DMS53 (cell line): ENCODE measurements at places on chromosomes 12 and 14.

GRCh38 chr14:75126679-75127473 is at the start of gene NEK9:
Gene NEK9, minus strand, starts transcription at chr14:75127048. Its CDS starts 127 bp downstream, at chr14:75126921.
- DNase-seq: peak; percentile 91

DNA sequence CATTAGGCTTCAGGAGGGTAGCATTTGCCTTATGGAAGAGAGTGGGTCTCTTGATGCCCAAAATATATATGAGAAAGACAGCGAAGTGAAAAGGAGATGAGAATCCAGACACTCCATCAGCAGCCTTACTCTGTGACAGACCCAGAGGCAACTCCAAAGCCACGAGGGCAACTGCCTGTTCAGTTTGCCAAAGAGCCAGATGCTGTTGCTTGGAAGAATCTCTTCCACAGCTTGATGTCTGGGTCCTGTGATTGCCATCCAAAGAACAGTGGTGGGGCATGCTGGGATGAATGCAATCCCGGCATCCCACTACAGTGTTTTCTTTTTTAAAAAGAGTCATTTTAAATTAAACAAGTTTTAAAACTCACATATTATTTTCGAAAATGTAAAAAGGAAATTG is 10.9 kb upstream of the OTX2 start:
- DNase-seq: no peak

DNA sequence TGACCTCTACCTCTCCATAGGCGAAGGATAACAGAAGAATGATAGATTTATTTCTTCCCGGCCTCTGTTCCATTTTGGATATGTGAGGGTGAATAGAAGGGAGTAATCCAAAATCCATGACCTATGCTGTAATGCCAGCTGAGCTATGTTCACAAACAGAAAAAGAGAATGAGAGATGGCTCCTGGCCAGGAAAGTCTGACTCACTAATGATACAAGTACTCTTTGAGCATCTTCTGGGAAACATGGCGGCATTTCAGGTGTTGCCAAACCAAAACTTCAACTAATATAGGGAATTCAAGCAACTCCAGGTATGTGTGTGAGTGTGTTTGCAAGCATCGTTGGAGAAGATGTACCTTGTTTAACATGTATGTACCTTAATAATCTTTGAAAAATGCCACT is 55.1 kb downstream of the MED13L start:
- DNase-seq: peak; percentile 90

GRCh38 chr14:36901861-36902260 is 240.2 kb downstream of the PAX9 start:
- DNase-seq: no peak

GRCh38 chr14:32230181-32230580 is 27.1 kb upstream of the RNU6-8 start:
- no peak for DNase-seq

GRCh38 chr12:98669751-98670150 is 24.7 kb downstream of the APAF1 start:
- DNase-seq: no peak

DNA sequence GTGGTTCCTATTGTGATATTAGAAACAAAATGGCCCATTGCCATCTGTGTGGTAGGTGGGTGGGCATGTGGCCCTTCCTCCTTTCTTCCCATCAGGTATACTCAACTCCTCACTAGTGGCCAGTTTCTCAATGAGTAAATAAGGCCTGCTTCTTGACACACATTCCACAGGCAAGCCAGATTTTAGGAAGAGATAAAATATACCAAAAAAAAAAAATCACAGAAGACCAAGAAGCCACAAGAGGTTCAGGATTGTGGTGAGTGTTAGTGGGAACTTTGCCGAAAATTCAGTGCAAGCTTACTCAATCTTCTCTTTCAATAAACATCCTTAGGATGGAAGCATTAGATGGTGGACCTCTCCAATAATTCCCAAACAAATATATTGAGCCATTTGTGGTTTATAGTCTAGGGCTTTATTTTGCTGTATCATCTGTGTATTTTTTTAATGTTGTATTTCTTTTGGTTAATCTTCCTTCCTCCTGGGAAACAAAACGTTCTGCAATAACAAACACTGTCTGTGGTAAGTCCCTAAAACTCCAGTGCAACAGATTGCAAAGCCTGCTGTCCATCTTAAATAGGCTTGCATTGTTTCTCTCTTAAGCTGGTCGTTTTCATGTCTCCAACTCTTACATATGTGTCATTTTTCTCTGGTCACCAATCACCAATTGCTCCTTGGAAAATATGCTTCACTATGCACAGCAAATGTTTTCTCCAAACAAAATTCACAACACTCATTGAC is 289.9 kb upstream of the KITLG start:
- DNase-seq: no peak

GRCh38 chr14:84074626-84075025 is 1455.3 kb upstream of the FLRT2 start:
- DNase-seq: no peak

GRCh38 chr14:92041203-92041602 is 1.3 kb upstream of the TRIP11 start:
- no peak for DNase-seq

DNA sequence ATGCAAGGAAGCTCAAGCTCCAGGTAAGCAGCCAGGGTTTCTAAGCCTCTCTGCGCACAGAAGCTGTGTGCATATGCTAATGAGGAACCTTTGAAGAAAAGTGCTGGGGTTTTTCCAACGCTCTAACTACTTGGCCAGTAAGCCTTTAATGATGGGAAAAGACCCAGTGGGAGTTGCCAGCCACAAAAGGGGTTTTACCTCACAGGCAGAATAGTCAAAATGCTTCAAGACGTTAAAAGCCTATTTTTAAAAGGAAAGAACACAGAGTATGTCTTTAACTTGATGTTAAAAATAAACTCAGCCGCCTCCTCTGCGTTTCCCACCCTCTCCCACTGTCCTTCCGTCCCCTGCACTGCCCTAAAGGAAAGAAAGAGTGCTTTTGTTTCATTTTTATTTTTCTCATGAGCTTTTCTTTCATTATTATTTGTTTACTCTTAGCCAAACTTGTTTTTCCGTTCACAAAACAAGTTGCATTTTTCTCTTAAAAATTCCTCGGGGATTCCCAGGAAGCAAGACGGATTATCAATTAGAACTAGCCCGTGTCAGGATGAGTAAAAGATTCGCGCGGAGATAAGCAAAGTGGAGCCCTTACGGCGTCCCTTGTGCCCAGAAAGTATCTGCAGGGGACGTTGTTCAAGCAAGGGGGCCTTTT is 209.8 kb upstream of the NUDT4 start:
- DNase-seq: peak; percentile 74

- no peak for DNase-seq
These were observed 8.5 kb downstream of the SLC2A3 start for GRCh38 chr12:7927470-7927869.

- peak; percentile 32 for DNase-seq
These were observed 11.1 kb upstream of the KRT1 start for GRCh38 chr12:52691076-52691840.

- peak; percentile 88 for DNase-seq
These were observed 1.1 kb upstream of the SOAT2 start for GRCh38 chr12:53101931-53102781.

GRCh38 chr12:126792411-126792810 is 1474.6 kb upstream of the TMEM132C start:
- no peak for DNase-seq

- no peak for DNase-seq
These were observed 26.4 kb downstream of the ACTN1 start for GRCh38 chr14:68952531-68953195.

GRCh38 chr12:121712190-121712460 is 427 bp upstream of the TMEM120B start:
- peak; percentile 84 for DNase-seq

DNA sequence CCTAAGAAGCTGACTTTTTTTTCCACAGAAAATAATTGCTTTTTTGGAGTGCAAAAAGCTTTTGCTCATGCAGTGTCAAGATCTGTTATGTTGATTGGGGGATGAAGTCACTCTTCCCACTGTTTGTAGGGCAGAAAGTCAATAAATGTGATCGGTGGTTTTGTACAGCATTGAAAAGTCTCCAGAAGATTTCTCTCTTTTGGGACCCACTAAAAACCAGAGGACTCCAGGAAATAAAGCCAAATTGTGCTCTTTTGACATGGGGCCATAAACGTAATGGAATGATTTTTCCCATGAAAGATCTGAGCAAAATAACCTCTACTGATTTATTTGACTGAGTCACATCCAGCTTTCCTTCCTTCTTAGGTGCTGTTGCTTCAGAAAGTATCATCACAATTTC is 122.5 kb downstream of the SNAPC1 start:
- DNase-seq: no peak

DNA sequence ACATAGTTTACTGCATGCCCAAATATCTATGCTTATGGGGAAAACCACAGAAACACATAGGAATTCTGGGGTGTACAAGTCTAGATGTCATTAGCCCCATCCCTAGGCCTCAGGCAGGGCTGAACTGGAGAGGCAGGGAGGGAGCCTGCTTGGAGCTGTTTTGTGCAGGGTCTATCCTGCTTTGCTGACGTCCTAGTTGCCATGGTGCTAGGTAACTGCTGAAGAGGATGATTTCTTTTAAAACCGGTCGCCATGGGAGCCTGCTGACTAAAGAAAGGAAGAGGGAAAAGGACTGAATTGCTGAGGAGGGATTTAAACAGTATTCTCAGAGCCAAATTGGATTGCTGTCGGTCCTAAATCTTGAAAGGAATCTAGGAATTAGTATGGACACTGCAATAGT is 10.7 kb downstream of the GPR19 start:
- peak; percentile 53 for DNase-seq

- peak; percentile 19 for DNase-seq
These were observed 12.9 kb downstream of the DYRK2 start for GRCh38 chr12:67661311-67662021.

GRCh38 chr12:104079024-104079423 is 14.7 kb downstream of the HCFC2 start:
- DNase-seq: no peak

- no peak for DNase-seq
These were observed 1.6 kb downstream of the TRAFD1 start for GRCh38 chr12:112126911-112127310.

GRCh38 chr12:58916921-58917511 is 3.3 kb downstream of the LRIG3 start:
- DNase-seq: peak; percentile 39

- no peak for DNase-seq
These were observed 2.9 kb downstream of the GPATCH2L start for GRCh38 chr14:76154539-76155126.

DNA sequence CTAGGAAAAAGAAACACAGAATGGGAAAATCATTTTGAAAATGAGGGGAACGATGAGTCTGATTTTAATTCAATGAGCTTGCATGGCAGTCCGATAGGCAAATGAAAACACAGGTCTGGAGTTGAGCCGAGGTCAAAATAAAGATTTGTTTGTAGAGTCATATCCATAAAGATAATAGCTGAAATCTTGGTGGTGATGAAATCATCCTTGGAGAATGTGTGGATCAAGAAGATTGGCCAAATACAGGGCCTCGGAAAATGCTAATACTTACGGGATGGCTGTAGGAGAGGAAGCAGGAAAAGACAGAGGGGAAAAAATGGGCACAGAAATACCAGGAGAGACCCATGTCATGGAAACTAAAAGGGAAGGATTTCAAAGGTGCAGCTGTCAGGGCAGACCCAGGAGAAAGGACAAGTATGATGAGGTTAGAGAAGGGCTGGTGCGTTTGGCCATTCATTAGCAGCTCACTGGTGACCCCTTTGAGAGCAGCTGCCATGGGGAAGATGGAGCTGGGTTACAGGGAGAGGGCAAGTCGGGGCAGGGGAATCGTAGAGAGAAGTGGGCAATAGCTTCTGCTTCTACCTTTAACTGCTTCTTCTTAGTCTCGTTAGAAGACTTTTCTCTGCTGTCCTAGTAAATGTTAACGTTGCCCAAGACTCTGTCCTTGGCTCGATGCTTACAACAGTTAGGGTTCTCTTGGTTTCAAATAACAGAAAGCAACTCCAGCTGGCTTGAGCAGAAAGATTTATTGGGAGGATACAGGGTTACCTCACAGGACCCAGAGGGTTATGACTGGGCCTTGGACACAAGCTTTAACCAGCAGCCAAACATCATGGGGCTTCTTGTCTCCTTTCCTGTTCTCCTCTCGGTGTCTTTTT is 161.8 kb downstream of the EFCAB11 start:
- no peak for DNase-seq

DNA sequence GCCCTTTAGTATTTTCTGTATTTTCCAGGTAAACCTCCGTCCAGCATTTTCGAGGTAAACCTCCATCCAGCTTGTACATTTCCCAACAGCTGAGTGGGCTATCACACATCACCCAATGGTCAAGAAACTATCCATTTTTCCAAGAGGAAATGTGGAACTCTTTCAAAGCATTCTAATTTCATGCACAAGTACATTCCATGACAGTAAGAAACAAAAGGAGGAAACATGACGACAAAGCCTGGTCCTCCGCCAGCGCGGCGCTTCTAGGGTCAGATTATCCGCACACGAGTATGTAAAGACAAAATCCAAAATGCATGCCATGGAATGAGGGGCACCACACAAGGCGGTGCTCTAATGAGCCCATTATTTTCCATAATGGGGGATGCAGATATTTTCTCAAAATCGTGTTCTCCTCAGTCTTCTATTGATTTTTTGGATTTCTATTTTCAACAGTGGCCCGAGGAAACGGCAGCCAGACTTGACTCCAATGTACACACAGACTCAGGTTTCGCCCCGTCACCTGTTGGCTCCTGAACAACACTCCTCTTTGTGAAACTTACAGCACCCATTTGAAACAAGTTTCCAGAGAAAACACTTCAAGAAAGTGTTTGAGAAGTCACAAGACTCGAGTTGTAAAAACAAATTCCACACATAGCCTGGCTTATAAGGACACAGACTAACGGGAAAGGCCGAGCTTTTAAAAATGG is 107.4 kb downstream of the PRICKLE1 start:
- peak; percentile 74 for DNase-seq

- DNase-seq: no peak
These were observed 1.0 kb downstream of the CACNA2D4 start for GRCh38 chr12:1917172-1918070.

DNA sequence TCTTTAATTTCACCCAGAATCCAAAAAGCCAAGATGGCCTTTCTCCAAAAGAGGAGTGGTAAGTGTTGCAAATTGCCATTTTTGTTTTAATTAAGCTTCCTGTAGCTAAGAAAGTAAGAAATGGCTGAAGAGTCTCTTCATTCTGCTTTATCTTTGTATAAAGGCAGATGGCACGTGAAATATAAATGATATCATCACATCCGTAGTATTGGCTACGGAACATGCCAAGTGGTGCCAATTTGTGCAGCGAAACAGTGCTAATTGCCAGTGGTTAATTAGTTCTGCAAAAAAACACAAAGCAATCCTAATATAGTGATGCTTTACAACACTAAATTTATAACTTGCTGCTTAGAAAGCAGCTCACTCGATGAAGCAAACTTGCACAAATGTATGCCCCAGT is 29.4 kb downstream of the PLEKHG7 start:
- no peak for DNase-seq

- DNase-seq: no peak
These were observed 247.3 kb downstream of the SLC25A21 start for GRCh38 chr14:36925094-36925493.

GRCh38 chr12:9134981-9135628 is 19.4 kb upstream of the A2M start:
- DNase-seq: peak; percentile 71

- DNase-seq: no peak
These were observed 24.3 kb downstream of the KRT80 start for GRCh38 chr12:52167526-52167925.

GRCh38 chr14:95514131-95515079 is 2.0 kb downstream of the SYNE3 start:
- DNase-seq: peak; percentile 83
